ENCODE measurements at places on chromosomes 16 and 17. TPM values are rescaled to one million over a fixed set of nuclear protein-coding genes. Genes with fewer than 3 reads are reported as not detected.

The TLCD3B gene
- total RNA-seq: not detected

The KCNH4 gene
- total RNA-seq: not detected

The SOX8 gene
- total RNA-seq: not detected

The CCDC154 gene
- 2.8 TPM for total RNA-seq

The C17orf67 gene
- 0.17 TPM for total RNA-seq

The CISD3 gene
- total RNA-seq: 3.3 TPM

The ASB16 gene
- total RNA-seq: not detected

The TBC1D28 gene
- total RNA-seq: not detected

The TNK1 gene
- 9.7 TPM for total RNA-seq

The CASKIN1 gene
- 0.83 TPM for total RNA-seq

The FAM171A2 gene
- 1.3 TPM for total RNA-seq

The ABCC6 gene
- total RNA-seq: not detected

The ABCA9 gene
- 1.8 TPM for total RNA-seq

The PRAC2 gene
- not detected for total RNA-seq

The SOCS1 gene
- 7.9 TPM for total RNA-seq

The PABPN1L gene
- not detected for total RNA-seq

The HOXB3 gene
- 7.3 TPM for total RNA-seq

The ITGAL gene
- not detected for total RNA-seq

The CLEC18C gene
- total RNA-seq: 0.50 TPM

The GP1BA gene
- not detected for total RNA-seq

The ANKRD40CL gene
- total RNA-seq: not detected

The KRT35 gene
- total RNA-seq: not detected

The MYH2 gene
- not detected for total RNA-seq

The NLRP1 gene
- 83.6 TPM for total RNA-seq

The CCL8 gene
- not detected for total RNA-seq

The STAT5B gene
- total RNA-seq: 20.0 TPM

Data from mammary epithelial cell (primary cell).